ENCODE measurements at places on chromosomes 7 and 10.
A peak's percentile ranks its signal among the peaks of the same experiment; 100 is the strongest.

- peak; percentile 36 for DNase-seq
Observed at GRCh38 chr7:12067156-12067831, 143.8 kb upstream of the TMEM106B start.

- DNase-seq: peak; percentile 26
Observed at GRCh38 chr7:47358944-47359588, 222.8 kb downstream of the TNS3 start.

- DNase-seq: no peak
Observed at GRCh38 chr10:11838298-11838852, 15.2 kb downstream of the PROSER2 start.

GRCh38 chr7:34121366-34121765 lies 216.0 kb downstream of the BMPER start:
- no peak for DNase-seq

DNA sequence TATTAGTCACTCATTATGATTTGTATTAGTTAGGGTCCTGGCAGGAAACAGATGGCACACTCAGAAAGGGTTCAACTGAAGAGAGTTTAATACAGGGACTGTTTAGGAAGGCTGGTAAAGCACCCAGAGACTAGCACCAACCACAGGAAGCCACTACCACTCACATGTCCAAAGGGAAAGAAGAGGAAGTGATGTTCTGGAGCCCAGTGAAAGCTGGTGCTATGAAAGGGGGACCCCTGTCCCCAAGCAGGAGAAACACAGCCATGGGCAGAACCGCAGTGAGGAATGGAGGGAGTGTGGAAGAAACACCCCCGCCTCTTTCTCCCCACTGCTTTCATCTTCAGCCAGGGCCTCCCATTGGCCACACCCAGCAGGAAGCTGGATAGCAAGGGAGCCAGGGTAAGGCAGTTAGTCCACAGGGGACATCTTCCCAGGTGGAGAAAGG lies 3.2 kb upstream of the VSIR start:
- no peak for DNase-seq

DNA sequence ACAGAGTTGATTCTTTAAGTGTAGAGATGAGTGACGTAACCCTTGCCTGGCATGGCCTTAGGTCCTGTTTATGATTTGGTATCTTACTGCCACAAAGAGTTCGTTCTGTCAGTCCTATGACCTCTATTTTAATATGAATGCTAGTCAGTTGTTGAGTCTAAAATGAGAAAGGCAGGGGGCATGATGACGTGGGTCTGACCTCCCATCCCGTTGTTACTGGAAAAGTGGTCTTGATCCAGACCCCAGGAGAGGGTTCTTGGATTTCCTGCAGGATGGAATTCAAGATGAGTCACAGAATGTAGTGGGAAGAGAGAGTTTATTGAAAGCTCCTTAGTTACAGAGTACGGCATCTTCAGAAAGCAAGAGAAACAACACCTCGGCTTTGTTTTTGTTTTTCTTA lies 317.0 kb upstream of the COBL start:
- no peak for DNase-seq

GRCh38 chr10:131806146-131806545 lies 94.7 kb upstream of the PPP2R2D start:
- DNase-seq: no peak

DNA sequence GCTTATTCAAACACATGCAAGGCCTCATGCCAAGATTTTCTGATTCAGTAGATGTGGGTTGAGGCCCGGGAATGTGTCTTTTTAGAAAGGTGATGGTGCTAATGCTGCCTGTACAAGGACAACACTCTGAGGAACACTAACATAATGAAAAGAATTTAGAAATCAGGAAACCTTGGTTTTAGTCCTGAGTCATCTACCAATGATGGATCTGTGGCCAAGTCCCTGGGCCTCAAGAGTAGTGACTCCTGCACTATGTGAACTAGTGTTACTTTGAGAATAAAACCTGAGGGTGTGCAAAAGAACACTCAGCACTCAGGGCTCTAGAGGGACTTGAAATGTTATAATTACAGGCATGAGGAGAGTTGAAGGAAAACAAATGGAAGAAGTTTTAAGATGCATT lies 741.7 kb upstream of the GALNT17 start:
- DNase-seq: peak; percentile 71

- DNase-seq: no peak
Observed at GRCh38 chr10:27312854-27313253, 72.3 kb upstream of the ACBD5 start.

DNA sequence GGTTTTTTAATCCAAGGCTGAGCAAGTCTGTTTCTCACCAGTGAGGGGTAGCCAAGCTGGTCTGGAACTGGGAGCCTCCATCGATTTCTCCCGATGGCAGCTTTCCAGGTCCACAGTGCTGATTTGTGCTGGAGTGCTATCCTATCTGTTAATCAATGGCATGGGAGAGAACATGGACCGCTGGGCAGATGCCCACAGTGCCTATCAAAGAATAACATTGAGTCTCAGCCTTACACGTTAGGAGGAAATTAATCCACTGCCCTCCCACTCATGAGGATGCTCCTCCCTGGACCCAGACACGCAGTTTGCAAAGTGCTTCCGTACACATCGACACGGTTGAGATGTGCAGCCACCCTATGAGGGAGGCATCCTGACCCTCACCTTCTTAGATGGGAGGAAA lies 36.0 kb upstream of the CUX1 start:
- DNase-seq: no peak

GRCh38 chr10:55746002-55746401 lies 615.1 kb downstream of the ZWINT start:
- no peak for DNase-seq

GRCh38 chr10:69860271-69860670 lies 58.6 kb downstream of the COL13A1 start:
- DNase-seq: no peak

DNA sequence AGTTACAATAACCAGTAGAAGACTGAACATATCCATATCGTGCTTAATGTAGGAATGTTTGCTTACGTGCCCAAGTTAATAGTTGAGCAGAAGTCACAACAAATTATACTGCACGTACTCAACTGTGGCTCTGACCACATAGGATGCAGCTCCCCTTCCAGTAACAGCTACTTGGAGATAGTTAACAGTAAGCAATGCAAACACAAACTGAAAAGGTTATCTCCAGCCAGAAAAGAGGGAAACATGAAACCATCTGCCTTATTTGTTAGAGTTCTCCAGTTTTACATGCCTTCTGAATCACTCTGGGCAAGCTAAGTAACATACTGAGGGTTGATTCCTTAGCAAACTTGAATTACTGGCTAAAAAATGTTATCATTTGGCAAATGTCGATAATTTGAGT lies 9.8 kb downstream of the DHX32 start:
- no peak for DNase-seq

DNA sequence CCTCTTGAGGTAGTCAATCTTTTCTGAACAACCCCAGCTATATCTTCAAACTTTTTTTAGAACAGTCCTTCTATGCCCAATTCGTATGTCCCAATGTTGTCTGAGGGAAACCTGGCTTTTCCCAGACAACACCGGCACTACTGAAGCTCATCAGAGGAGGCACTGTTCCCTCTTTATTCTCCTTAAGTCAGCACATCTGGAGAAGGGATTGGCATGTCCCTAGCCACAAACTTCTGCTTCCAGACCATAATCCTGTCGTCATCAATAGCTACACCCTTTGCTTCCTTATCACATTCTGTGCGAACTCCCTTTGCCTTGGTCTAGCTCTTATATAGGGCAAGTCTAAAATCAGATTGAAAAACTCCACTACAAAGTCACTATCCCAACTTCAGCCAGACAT lies 22.9 kb downstream of the PON3 start:
- DNase-seq: no peak

GRCh38 chr7:66886152-66886551 lies 34.9 kb upstream of the TMEM248 start:
- DNase-seq: no peak

GRCh38 chr10:29266641-29267040 lies 22.2 kb upstream of the LYZL1 start:
- DNase-seq: peak; percentile 42

GRCh38 chr10:101492205-101492604 lies 95.9 kb downstream of the POLL start:
- DNase-seq: no peak

DNA sequence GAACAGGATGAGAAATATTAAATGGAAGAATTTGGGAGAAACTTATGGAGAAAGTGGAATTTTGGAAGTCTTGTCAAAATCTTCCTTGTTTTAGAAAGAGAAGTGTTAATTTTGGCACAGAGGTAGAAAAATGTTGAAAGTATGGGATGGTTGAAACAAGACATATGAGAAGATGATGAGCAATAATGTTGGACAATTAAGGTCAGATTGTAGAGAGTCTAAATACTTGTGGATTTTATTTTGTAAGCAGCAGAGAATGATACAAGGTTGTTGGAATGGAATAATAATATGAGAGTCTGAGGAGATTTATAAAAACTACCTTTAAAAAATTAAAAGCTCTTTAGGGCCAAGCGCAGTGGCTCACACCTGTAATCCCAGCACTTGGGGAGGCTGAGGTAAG lies 34.6 kb downstream of the PHTF2 start:
- DNase-seq: peak; percentile 10

DNA sequence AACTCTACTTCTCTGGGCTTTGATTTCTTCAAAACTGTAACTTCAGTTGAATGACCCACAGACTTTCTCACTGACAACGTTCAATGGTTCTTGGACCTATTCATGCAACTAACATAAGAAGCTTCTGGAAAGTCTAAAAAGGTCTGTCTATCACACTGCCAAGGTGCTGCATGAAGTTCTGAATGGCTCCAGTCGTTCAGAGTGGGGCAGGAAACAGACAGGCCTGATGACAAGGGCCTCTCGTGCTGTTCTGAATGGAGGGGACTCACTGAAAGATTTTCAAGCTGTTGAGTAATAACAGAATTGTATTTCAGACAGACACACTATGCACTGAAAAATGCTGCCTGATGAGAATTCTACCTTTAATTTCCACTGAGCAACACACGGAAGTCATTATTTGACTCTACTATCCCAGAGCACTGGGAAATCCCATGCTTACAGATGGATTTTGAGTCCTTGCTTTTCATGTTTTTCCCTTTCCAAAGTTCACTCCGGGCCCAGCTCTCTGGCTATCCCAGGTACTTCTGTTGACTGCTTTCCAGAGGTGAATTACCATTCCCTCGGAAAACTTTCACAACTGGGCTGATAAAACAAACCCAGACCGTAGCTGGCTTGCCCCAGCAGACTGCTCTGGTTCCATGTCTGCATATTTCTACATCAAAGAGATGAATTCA lies 204.9 kb upstream of the FRMD4A start:
- DNase-seq: no peak

DNA sequence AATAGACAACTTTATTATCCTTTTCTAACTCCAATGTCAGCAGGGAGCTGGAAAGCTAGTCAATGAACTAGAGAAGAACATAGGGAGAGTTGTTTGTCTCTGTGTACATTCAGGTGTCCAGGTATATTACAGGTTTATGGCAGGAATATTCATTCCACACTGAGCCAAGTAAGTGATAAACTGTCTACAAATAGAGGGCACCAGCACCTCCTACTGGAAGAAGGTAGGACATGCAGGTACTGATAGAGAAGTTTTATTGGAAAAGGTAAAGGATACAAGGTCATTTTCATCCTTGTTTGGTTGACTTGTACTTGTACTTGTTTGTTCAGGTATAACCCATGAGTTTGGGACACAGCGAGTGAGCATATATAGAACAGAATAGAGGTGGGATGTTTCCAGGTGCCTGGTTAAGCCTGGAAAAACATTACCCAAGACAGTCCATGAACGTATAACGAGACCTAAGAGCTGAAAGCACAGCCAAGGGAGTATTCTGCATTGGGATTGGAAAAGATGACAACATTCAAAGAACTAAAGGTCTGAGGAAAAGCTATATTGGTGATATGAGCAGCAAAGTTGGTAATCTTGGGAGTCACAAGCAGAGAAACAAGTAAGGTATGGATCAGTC lies 61.4 kb upstream of the PPP1R3C start:
- peak; percentile 42 for DNase-seq

GRCh38 chr10:42926843-42927242 lies 144.2 kb downstream of the BMS1 start:
- peak; percentile 74 for DNase-seq

DNA sequence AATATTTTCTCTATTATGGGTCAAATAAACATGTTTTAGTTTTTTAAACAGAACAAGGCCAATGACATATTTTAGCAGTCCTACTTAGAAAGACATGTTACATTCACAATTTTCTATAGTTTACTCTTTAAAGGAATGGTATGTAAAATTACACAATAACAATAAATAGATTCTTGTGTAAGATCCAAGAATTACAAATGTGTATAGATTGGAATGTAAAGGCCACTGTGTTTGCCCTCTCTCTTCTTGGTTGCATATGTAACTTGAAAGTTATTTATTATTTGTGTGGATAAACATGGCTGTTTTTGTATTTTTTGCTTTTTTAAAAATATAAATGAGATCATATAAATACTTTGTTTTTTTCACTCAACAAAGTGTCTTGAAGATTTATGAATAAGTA lies 979.3 kb upstream of the CELF2 start:
- peak; percentile 41 for DNase-seq

DNA sequence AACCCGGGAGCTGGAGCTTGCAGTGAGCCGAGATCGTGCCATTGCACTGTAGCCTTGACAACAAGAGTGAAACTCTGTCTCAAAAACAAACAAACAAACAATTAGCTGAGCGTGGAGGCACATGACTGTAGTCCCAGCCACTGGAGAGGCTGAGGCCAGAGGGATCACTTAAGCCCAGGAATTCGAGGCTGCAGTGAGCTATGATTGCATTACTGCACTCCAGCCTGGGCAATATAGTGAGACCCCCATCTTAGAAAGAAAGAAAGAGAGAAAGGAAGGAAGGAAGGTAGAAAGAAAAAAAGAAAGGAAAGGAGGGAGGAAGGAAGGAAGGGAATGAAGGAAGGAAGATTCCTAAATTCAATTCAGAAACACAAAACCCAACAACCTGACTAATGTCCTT lies 141.3 kb upstream of the TNRC18 start:
- no peak for DNase-seq

GRCh38 chr7:139629392-139630082 lies 106.1 kb downstream of the CLEC2L start:
- no peak for DNase-seq

GRCh38 chr7:39187130-39187529 lies 209.4 kb downstream of the POU6F2 start:
- DNase-seq: no peak

DNA sequence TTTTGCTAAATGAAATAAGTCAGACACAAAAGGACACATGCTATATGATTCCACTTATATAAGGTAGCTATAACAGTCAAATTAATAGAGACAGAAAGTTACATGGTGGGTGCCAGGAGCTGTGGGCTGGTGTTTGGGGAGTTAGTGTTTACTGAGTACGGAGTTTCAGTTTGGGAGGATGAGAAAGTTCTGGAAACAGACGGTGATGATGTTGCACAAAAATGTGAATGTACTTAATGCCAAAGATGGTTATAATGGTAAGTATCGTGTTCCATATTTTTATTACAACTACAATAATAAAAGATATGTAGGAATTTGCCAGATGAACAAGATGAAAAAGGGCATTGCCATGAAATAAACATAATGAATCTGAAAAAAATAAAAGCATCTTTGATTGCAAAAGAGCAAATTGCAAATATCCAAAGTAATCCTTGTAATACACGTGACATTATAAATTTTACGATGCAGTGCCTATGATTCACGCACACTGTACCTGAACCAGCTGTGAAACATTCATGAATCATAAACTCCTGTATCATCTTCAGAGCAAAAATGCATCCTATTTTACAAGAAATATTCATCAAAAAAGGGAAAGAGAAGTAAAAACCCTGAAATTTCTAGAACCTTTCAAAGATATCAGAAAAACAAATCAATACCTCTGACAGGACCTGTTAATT lies 676.7 kb downstream of the PCDH15 start:
- DNase-seq: no peak

- peak; percentile 77 for DNase-seq
Observed at GRCh38 chr7:29281782-29282541, 87.4 kb downstream of the CHN2 start.

Measured in fibroblast of skin of right biceps (primary cell).